ENCODE measurements at places on chromosomes 2 and 18.
A peak's percentile ranks its signal among the peaks of the same experiment; 100 is the strongest.

- DNase-seq, result no peak
These were observed 156.2 kb upstream of the NDUFV2 start for GRCh38 chr18:8946066-8946838.

- no peak for DNase-seq
These were observed 125.4 kb downstream of the VWA3B start for GRCh38 chr2:98212092-98213000.

GRCh38 chr2:119174216-119174992 is 15.9 kb upstream of the C1QL2 start:
- DNase-seq, result peak; percentile 21

DNA sequence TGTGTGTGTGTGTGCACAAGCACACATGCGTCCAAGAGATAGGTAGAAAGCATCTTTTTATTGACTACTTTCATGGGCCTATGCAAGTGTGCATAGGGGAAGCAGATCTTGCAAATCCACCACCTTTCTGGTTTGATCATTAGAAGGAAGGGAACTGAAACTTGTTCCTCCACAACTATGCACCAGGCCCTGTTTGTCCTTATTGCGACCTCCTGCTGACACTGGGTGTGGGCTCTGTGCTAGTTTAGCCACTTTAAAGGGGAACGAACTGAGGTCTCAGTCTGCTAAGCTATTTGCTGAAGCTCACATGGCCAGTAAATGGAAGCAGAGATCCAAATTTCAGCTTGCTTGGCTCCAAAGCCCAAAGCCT is 32.1 kb upstream of the INSIG2 start:
- no peak for DNase-seq

Data from NCI-H1694 (cell line).